Lung (tissue), 17 donors: ENCODE measurements at places on chromosomes 2 and 18. TPM values are rescaled to one million over a fixed set of nuclear protein-coding genes. Genes with fewer than 3 reads are reported as not detected.
A peak's percentile ranks its signal among the peaks of the same experiment; 100 is the strongest.

HJURP gene
- total RNA-seq, result 2.0 TPM

GRCh38 chr18:12236141-12236540 lies 18.0 kb upstream of the CIDEA start:
- DNase-seq, result no peak

DNA sequence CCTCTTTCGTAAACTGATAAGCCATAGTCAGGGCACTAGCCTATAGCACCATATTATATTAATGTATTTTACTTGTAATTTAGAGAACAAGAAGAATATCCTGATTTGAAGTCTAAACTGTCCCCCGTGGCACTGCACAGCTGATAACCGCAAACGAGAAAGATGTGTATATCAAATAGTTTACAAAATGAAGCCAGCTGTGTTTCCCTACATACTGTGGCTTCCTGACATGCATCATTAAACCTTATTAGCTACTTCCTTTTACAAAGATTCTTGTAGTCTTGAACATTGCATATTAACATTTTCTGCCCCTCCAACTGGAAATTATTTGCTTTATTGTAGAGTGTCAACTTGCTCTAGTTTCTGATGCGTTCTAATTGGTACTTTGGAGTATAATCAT lies 153.5 kb upstream of the NFATC1 start:
- peak; percentile 16 for DNase-seq

- peak; percentile 37 for DNase-seq
These were observed 5.6 kb upstream of the PPP4R1 start for GRCh38 chr18:9619990-9620389.

GRCh38 chr2:207162316-207162715 lies 3.4 kb downstream of the KLF7 start:
- no peak for DNase-seq

- no peak for DNase-seq
These were observed 31.8 kb upstream of the CABLES1 start for GRCh38 chr18:23103449-23103848.

DNA sequence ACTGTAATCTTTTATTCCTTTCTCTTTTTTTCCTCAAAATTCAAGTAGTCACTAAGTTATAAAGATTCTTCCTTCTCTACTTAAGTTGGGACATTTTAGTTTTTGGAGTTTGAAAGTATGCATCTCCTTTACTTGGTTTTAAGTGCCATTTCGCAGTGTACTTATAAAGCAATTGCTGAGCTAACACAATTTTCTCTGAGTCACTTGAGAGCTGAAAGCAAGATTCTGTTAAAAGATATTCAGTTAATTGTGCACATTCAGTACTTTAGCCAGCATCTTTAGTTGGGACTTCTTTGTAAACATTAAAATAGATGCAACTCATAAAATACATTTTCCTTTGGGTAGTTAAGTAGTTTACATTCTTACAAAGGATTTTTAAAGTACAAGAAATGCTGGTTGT lies 136.0 kb downstream of the GFPT1 start:
- DNase-seq, result no peak

DNA sequence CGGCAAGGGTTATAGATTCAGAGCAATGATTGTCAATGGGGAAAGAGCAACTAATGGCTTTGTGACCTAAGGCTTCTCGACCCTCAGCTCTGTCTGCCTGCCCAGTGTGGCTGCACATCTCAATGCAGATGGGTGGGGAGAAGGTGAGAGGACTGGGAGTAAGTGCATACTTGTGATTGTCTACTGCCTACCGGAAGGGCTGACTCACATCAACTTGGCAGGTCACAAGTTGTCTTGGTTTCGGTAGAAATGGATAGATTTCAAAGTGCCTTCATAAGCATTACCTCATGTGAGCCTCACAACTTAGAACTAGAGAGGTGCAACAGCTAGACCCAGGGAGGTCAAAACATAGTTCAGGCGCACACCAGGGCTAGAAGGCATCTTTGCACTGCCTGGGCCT lies 29.4 kb downstream of the STAT1 start:
- DNase-seq, result no peak

ARID5A gene
- total RNA-seq, result 12.5 TPM

- peak; percentile 13 for DNase-seq
These were observed 1.4 kb downstream of the GCFC2 start for GRCh38 chr2:75709297-75709696.

DNA sequence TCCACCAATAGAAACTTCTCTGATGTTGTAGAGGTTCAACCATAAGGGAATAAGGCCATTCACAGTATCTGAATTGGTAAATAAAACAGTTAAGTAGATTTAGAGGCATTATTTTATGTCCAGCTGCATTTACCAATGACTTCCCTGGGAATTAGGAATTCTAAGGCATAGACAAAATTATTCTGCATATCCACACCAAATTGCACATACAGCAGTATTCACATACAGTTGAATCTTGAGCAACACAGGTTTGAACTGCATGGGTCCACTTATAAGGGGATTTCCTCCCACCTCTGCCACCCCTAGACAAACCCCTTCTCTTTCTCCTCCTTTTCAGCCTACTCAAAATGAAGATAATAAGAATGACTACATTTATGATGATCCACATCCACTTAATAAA lies 54.4 kb downstream of the COL5A2 start:
- DNase-seq, result no peak

RNU2-63P gene
- 3.9 TPM for total RNA-seq

- DNase-seq, result no peak
These were observed 52.5 kb upstream of the GPR17 start for GRCh38 chr2:127593228-127594115.

DNA sequence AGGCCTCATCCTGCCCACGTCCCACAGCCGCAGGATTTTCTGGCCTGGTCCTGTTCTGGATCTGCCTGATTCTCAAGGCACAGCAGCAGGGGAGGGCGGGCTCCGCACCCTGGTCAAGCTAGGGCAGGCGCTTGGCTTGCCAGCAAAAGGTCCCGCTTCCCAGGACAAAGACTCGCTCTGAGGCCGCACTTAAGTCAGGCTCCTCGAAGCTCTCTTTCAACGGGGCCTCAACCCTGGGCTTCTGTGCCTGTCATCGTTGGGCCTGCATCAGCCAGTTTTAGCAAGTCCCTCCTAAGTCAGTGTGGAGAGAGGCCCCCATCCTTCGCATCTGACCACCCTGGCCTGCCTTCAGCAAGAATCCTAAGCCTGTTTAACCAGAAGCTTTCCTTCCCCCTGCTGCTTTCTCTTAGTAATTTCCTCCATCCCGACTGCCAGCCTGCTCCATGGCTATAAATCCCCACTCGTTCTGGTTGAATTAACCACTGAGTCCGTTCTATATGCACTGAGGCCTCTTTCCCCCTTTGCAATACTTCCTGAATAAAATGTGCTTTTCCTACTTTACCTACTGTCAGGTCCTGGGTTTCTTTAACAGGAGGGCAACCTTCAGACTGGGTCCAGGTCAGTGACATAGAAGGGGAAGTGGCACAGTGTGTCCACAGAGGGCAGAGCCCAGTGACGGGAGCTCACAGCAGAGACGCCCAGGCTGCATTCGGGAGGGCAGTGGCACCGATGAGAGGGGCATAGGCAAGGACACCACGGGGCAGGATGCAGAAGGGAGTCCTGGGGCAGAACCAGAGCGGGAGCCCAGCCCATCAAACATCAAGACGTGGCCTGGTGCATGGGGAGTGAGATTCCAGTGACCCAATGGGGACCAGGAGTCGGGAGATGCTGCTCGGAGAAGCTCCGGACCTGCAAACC lies 62.7 kb downstream of the SP110 start:
- DNase-seq, result no peak

GRCh38 chr18:32961538-32961937 lies 188.7 kb upstream of the KLHL14 start:
- no peak for DNase-seq

GPAT2 gene
- 1.2 TPM for total RNA-seq

RFX8 gene
- total RNA-seq, result 0.58 TPM

GRCh38 chr2:119106301-119106897 lies 52.2 kb downstream of the C1QL2 start:
- peak; percentile 73 for DNase-seq

CCDC85A gene
- 7.8 TPM for total RNA-seq

- no peak for DNase-seq
These were observed 90.3 kb upstream of the SNTG2 start for GRCh38 chr2:860259-860855.

DNA sequence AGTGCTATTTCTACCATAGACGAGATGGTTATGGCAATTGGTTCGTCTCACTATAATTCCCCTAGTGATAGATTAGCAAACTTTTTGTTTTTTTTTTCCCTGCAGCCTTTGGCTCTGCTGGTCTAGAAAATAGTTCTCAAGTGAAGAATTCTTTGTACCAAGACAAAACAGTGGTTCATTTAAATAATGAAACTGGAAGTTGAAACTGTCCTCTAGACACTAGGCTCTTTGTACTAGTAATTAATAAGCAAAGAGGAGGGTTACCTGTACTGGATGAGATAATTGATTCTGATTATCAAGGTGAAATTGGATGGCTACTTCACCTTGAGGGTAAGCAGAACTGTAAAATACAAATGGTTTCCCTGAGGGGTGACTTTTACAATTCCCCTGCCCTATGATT lies 156.9 kb upstream of the DCC start:
- DNase-seq, result no peak

DNA sequence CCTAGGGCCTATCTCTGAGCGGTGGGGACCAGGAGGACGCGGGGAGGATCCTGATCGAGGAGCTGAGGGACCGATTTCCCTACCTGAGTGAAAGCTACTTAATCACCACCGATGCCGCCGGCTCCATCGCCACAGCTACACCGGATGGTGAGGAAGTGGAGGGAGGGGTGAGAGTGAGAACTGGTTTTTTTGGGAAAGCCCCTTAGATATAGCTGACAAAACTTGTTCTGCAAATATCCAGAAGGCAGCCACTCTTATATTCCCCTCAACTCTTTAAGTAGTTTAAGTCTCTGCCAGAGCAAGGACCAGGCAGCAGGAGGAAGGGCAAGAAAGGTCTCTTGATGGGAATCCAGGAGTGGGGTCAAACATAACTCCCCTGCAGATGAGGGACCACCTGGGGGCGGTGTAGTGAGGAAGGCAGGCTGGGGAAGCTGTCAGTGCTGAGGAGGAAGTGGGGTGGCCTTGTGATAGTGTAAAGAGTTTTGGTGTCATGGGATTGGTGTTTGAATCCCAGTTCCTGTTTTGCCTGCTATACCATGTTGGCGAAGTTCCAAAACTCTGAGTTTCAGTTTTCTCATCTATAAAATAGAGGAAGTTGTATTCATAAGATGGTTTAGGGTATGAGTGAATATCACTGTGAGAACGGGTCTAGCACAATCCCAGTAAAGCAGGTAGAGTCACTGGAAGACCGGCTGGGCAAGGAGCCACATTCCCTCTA lies 3.4 kb downstream of the NAGK start:
- peak; percentile 29 for DNase-seq

- no peak for DNase-seq
These were observed 33.0 kb upstream of the CCDC150 start for GRCh38 chr2:196606516-196606915.

AMER3 gene
- total RNA-seq, result 0.09 TPM

DNA sequence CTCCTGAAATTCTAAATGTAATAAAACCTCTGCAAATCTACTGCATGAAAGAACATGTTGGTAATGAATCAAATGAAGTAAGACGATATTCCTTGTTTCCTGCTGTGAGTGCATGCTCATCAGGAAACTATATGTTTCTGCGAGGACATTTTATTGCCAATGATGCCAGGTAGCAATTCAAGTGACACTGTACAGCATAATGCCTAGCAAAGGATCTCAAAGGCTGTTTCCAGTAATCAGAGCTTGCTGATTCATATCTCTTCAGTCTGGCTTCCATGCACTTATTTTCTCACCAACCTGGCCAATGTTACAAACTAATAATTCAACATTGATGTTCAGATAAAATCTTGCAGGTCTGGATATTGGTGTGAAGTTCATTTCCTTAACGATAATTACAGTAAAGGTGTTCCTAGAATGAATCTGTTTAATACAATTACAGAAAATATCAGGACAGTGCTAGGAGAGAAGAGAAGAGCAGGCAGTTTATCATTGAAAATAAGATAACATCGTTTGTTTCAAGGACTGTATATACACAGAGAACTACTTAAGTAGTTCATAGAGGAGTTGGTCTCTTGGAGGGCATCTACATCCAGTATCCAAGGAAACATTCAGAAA lies 568.5 kb upstream of the SOX11 start:
- no peak for DNase-seq

GRCh38 chr18:7164323-7165004 lies 46.9 kb upstream of the LAMA1 start:
- DNase-seq, result peak; percentile 52

GRCh38 chr2:109446278-109447131 lies 167.3 kb downstream of the SEPTIN10 start:
- no peak for DNase-seq

TGFA gene
- total RNA-seq, result 13.0 TPM

DNA sequence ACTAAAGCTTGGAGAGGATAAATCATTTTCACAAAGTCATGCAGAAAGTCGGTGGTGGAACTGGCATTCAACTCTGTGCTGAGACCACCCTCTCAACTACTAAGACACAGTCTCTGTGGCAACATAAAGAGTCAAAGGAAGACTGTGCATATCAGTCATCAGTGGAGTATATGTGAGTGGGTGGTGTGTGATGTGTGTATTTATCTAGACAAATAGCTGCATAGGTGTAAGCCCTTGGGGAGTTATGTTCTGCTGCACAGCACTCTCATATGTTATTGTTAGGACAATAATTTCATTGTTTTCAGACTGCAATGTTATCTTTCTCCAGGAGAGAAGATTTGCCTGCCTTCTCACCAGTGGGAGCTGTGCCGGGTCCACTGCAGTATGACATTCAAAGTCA lies 186.3 kb upstream of the HNRNPA3 start:
- DNase-seq, result no peak

DNA sequence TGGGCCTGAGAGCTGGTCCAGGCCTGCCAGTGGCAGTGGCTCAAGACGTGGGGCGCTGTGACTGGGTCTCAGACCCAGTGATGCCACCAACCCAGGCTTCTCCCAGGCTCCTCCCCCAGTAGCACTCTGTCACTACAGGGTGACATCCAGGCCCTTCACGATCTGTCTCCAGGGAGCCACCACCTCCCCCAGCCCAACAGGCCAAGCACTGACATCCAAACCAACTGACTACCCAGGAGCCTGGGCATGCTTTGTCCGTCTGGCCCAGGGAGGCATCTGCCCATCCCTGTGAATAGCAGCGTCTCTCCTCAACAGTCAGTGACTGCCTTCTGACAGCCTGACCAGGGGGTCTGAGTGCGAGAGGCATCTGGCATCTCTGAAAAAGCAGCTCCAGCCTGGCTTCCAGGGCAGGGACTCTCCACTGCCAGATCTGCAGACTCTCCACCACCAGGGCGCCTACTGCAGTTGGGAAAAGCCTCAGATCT lies 13.0 kb downstream of the TEX44 start:
- DNase-seq, result no peak

DNA sequence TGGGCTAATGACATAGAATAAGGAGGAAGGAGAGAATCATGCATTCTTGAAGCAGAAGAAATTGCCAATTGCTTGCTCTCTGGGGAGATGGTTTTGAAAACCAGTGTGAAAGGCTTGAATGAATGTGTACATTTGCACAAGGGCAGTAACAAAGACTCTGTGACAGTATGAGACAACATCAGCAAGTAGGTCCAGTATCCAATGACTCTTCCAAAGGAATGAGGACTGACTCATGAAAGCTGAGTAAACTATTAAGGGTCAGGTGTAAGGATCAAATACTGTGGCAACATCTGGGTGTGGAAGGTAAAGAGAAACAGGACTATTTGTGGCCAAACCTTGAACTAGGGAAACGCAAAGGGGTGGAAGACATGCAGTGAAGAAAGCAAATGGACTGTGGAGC lies 886.0 kb upstream of the CHAC2 start:
- no peak for DNase-seq
